ENCODE measurements at places on chromosomes 6 and 20.

- DNase-seq, result no peak
Observed at GRCh38 chr6:87116922-87117321, 22.0 kb upstream of the CGA start.

GRCh38 chr6:166318649-166319600 lies 10.7 kb upstream of the PRR18 start:
- no peak for DNase-seq

DNA sequence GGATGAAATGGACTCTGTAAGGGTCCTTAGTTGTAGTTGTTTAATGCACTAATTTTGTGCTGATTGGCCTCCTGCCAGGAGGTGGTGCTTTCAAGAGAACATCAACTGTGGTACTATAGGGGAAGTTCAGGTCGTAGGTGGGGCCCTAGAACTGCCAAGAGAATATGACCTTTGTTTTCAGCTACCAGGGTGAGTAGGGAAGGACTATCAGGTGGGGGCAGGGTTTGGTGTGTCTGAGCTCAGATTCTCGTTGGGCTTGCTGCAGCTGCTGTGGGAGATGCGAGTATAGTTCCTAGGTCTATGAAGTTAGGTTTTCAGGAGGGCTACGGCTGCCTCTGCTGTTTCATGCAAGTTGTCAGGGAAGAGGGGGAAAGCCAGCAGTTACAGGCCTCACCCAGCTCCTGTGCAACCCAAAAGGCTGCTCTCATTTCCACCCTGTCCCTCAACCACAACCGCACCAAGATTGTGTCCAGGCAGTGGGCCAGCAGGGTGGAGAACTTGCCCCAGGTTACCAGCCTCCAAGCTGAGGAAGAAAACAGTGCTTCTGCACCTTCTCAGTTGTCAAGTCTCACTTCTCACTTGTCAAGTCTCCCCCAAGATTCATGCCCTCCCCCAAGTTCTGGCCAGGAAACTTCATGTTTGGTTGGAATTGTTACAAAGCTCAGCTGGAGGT lies 626.5 kb upstream of the MAP3K7 start:
- no peak for DNase-seq

GRCh38 chr6:134437376-134437775 lies 119.5 kb upstream of the SGK1 start:
- no peak for DNase-seq

Measured in AG09319 (cell line).